RWPE2 (cell line): ENCODE measurements at places on chromosomes 13 and 19.

DNA sequence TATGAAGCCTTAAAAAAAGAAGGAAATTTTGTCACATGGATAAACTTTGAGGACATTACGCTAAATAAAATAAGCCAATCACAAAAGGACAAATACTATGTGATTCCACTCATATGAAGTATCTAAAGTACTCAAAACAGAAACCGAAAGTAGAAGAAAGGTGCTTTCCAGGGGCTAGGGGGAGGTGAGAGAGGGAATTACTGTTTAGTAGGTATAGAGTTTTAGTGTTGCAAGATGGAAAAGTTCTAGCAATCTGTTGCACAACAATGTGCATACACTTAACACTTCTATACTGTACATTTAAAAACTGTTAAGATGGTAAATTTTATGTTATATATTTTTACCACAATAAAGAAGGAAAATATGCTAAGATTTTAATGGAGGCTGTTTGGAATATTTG lies 83.0 kb downstream of the POLR1D start:
- H3K4me3 ChIP-seq, result no peak overlapping the region
- H3K36me3 ChIP-seq, result no peaks in the 10 kb centered on the region
- no peaks in the 10 kb centered on the region for H3K4me1 ChIP-seq
- DNase-seq, result no peak
- no peaks in the 10 kb centered on the region for H3K27me3 ChIP-seq

- no peak for DNase-seq
- H3K4me1 ChIP-seq, result no peaks in the 10 kb centered on the region
- no peaks in the 10 kb centered on the region for H3K27me3 ChIP-seq
These were observed 7.2 kb downstream of the RAB20 start for GRCh38 chr13:110554227-110554836.

DNA sequence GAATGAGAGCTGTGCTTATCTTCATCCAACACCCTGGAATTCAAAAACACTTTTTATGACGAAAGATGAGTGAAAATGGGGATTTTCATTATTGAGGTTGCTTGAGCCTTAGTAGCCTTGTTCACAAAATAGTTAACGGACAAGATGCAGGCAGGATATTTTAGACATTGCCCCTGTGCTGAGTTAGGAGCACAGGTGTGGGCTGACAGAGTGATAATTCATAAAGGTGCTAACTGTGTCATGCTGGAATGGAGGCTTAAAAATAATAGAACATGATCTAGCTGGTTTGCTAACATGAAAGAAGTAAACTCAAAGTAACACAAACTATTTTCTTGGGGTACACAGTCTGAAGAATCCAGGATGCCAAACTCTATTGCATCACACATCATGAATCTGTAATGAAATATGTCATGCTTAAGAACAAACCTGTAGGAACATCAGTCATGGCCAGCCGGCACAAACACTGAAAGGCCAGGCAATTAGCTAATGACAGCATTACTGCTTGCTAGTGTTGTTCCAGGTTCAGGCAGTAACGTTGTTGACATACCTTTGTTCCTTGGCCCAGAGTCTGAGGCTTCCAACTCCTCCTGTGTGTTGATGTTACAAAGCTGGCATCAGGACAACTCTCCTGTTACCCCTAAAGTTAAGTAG lies 55.3 kb downstream of the FRY start:
- H3K27ac ChIP-seq, result no peak overlapping the region
- H3K36me3 ChIP-seq, result no peaks in the 10 kb centered on the region
- H3K4me3 ChIP-seq, result no peak overlapping the region
- no peak for DNase-seq
- peaks cover 9% of the 10 kb centered on the region for H3K4me1 ChIP-seq

GRCh38 chr13:41833201-41833600 lies 127.7 kb downstream of the VWA8 start:
- H3K36me3 ChIP-seq, result peaks cover 10% of the 10 kb centered on the region; the same call in 1 of the 2 replicates
- H3K27me3 ChIP-seq, result no peaks in the 10 kb centered on the region
- no peak for DNase-seq
- H3K4me1 ChIP-seq, result peaks cover 13% of the 10 kb centered on the region
- no peak overlapping the region for H3K4me3 ChIP-seq

GRCh38 chr19:50720181-50720920 lies 749 bp upstream of the SHANK1 start:
- H3K27ac ChIP-seq, result no peak overlapping the region
- H3K4me3 ChIP-seq, result no peak overlapping the region
- H3K36me3 ChIP-seq, result no peaks in the 10 kb centered on the region
- peaks cover 31% of the 10 kb centered on the region for H3K27me3 ChIP-seq

DNA sequence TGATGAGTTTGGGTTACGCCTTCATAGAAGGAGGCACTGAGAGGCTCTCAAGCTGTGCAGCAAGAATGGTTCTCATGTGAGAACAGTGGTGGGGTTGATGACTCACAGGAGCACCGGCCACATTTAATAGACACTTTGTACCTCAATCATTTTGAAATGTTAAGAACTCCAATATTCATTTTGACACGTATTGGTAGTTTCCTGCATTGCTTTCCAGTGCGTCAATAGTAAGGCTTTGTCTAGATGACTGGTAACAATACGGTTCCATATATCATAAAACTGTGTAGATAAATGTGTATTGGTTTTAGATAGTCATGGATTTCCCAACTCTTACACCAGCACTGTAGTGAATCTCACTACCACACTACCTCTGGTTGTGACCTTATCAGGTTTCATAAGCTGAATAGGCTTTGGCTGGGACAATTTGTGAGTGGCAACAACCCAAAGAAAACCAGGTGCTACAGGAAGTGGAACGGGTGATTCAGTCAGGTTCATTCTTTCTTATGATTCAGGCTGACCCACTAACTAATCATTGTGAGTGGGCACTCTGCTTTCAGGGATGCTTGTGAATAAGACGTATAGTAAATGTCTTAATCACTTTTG lies 362.6 kb downstream of the KLF5 start:
- no peak overlapping the region for H3K4me3 ChIP-seq
- peak overlapping the region; percentile 99 for H3K27ac ChIP-seq
- H3K4me1 ChIP-seq, result peaks cover 34% of the 10 kb centered on the region

DNA sequence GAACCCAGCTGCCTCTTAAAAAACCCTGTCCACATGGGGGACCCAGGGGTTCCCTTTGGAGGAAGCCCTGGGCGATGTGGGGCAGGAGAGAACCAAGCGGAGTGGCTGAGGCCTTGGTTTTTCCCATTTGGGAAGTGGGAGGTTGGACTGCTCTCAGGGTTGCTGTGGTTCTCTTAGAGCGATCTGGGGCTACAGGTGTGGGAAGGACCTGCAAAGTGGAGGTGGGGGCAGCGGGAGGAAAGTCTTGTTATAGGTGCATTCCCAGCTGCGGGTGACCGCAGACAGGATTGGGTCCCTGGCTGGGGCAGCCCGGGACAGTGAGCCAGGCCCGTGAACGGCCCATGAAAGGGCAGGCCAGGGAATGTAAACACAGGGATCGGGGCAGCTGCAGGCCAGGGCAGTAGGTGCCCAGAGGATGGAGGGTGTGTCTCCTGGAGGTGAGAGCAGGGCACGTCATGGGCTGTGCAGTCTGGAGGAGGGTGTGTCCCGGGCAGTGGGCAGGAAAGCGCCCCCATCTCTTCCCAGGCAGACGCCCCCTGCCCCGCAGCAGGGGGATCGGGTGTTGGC lies 814 bp downstream of the SLC25A23 start:
- no peaks in the 10 kb centered on the region for H3K27me3 ChIP-seq
- H3K4me3 ChIP-seq, result peak overlapping the region; percentile 48
- no peaks in the 10 kb centered on the region for H3K4me1 ChIP-seq
- H3K27ac ChIP-seq, result no peak overlapping the region
- peaks cover 9% of the 10 kb centered on the region for H3K36me3 ChIP-seq
- DNase-seq, result no peak

- H3K4me1 ChIP-seq, result no peaks in the 10 kb centered on the region
- H3K4me3 ChIP-seq, result peak overlapping the region; percentile 51
- no peak overlapping the region for H3K27ac ChIP-seq
- no peaks in the 10 kb centered on the region for H3K36me3 ChIP-seq
- no peak for DNase-seq
- H3K27me3 ChIP-seq, result no peaks in the 10 kb centered on the region
These were observed 478 bp downstream of the LMO7 start for GRCh38 chr13:75636436-75637180.

DNA sequence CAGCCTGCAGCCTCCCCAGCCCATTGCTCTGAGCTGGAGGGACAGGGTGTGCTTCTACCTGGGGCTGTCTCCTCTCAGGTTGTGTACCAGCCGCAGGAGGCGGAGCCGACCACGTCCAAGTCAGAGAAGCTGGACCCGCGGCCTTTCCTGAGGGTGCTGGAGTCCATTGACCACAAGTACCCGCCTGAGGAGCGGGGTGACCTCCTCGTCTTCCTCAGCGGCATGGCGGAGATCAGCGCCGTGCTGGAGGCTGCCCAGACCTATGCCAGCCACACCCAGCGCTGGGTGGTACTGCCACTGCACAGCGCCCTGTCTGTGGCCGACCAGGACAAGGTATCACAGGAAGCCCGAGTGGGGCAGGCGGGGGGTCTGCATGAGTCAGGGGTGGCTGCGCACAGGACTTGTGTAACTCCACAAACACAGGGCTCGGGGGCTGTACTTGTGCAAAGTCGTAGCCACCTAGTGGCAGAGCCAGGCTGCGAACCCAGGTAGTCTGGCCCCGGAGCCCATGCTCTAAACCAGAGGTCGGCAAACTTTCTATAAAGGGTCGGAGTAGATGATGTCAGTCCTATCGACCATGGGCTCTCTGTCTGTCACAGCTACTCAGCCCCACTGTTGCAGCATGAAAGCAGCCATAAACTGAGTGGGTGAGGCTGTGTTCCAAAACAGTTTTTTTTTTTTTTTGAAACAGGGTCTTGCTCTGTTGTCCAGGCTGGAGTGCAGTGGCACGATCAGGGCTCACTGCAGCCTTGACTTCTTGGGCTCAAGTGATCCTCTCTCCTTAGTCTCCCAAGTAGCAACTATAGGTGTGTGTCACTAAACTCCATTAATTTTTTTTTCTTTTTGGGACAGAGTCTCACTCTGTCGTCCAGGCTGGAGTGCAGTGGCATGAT lies 8.9 kb downstream of the DHX34 start:
- no peak overlapping the region for H3K27ac ChIP-seq
- H3K27me3 ChIP-seq, result no peaks in the 10 kb centered on the region
- no peak for DNase-seq
- peaks cover 96% of the 10 kb centered on the region for H3K36me3 ChIP-seq
- H3K4me3 ChIP-seq, result no peak overlapping the region
- H3K4me1 ChIP-seq, result no peaks in the 10 kb centered on the region

GRCh38 chr13:38350114-38350617 lies 515 bp downstream of the UFM1 start:
- H3K27ac ChIP-seq, result peak overlapping the region; percentile 72
- no peaks in the 10 kb centered on the region for H3K27me3 ChIP-seq
- H3K4me1 ChIP-seq, result peaks cover 39% of the 10 kb centered on the region
- peak; percentile 61 for DNase-seq

- no peak overlapping the region for H3K4me3 ChIP-seq
- no peaks in the 10 kb centered on the region for H3K4me1 ChIP-seq
- H3K27me3 ChIP-seq, result peaks cover 6% of the 10 kb centered on the region
- DNase-seq, result no peak
- no peak overlapping the region for H3K27ac ChIP-seq
- H3K36me3 ChIP-seq, result no peaks in the 10 kb centered on the region
These were observed 6.2 kb downstream of the TINCR start for GRCh38 chr19:5561559-5561958.

DNA sequence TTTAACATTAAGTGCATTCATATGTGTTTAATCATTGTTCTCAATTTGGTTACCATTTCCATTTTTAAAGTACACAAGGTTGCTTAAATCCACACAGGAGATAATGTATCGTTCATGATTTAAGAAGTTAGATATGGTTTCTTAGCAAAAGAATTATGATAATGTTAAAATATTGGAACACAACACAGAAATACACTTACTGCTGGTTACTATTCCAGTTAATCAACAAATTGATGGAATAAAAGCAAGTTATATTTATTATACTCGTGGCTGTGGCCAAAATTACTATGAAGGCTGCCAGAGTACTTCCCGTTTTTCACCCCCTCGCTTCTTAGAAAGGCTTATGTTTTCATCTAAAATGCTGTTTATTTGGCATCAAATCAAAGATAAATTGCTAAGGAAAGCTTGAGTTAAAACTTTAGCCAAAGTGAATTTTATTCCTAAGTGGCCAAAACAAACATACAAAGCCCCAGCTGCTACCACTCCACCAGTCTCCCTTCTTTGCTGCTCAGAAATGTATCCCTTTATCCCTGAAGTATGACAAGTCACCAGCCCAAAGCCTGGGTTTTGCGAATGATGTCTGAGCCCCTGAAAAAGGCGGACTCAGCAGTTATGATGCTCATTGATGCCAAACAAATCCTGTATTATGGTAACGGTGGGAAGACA lies 27.7 kb downstream of the LCP1 start:
- H3K27me3 ChIP-seq, result no peaks in the 10 kb centered on the region
- no peaks in the 10 kb centered on the region for H3K36me3 ChIP-seq
- H3K27ac ChIP-seq, result no peak overlapping the region
- H3K4me1 ChIP-seq, result no peaks in the 10 kb centered on the region
- no peak overlapping the region for H3K4me3 ChIP-seq

GRCh38 chr13:23731709-23732108 lies 157.5 kb downstream of the MIPEP start:
- no peak overlapping the region for H3K4me3 ChIP-seq
- no peaks in the 10 kb centered on the region for H3K27me3 ChIP-seq
- no peaks in the 10 kb centered on the region for H3K4me1 ChIP-seq

DNA sequence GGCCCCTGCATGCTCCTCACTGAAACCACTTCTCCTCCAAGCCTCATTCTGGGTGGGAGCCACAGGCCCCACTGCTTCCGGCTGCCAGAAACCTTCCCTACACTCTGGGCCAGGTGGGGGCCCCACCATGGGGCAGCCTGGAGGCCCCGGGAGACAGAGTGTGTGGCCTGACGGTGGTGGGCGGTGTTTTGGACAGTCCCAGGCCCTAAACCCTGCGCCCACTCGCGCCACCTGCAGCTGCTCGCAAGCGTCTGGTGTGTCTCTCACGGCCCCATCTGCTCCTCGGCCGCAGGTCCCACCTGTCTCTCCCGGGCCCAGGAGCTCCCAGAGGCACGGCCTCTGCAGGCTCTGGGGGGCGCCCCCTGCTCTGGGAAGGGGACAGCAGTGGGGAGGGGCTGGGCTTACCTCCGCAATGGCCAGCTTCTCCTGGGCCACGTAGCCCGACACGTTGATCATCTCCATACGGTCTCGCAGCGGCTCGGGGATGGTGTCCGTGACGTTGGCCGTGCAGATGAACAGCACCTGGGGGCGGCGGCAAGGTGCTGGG lies 5.6 kb downstream of the RPL36 start:
- peaks cover 90% of the 10 kb centered on the region for H3K36me3 ChIP-seq
- DNase-seq, result no peak

DNA sequence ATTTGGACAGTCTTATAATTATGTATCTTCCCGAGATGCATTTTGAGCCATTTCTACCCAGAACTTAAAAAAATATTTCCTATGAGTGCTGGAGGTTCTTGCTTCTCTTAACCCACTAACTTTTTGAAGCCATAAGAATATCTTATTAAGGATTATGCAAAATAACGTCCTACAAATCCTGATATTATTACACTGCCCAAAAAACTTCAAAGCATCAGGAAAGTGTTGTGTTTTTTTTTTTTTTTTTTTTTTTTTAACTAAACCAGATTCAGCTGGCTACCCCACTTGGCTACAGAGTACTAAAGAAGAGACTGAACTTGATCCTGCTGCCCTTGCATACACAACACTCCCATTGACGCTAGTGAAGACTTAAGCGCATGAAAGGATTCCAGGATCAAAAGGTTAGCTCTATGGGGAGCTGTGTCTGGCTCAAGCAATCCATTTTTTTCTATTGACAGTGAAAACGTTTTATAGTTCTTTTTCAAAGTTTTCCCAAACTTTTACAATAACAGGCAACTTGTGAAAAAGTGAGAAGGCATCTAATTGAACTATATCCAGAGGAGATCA lies 141.4 kb downstream of the KCNRG start:
- H3K36me3 ChIP-seq, result no peaks in the 10 kb centered on the region
- no peaks in the 10 kb centered on the region for H3K27me3 ChIP-seq
- DNase-seq, result no peak
- no peak overlapping the region for H3K27ac ChIP-seq
- peaks cover 4% of the 10 kb centered on the region for H3K4me1 ChIP-seq
